ENCODE measurements at places on chromosomes 5 and 9.

GRCh38 chr9:72579880-72580550, 58.6 kb downstream of the TMC1 start:
- DNase-seq: no peak

- DNase-seq: no peak
Observed at GRCh38 chr5:156367597-156367996, 40.6 kb downstream of the SGCD start.

DNA sequence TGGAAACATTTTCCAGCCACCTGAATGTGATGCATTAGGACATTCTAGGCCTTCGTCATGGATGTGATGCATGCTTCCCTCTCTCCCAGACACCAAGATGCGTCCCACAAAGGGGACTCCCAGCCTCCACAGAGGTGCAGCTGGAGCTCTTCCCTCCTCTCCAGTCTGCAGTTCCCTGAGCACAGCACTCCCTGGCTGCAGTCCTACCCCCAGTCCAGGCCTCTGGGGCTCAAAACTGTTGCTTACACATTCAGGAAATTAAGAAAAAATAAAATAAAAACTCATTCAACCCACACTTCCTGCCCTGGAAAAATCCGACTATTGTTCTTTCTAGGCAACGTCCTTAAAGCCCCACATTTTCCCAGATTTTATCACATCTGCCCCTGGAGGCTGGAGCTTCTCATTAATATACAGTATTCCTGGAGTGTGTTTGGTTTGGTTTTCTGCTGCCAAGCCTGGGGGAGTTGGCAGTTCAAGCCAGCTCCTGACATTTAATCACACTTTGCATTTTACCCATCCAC, 78.4 kb upstream of the ICE1 start:
- DNase-seq: no peak

GRCh38 chr5:150410524-150411244, 2.0 kb downstream of the CD74 start:
- no peak for DNase-seq

DNA sequence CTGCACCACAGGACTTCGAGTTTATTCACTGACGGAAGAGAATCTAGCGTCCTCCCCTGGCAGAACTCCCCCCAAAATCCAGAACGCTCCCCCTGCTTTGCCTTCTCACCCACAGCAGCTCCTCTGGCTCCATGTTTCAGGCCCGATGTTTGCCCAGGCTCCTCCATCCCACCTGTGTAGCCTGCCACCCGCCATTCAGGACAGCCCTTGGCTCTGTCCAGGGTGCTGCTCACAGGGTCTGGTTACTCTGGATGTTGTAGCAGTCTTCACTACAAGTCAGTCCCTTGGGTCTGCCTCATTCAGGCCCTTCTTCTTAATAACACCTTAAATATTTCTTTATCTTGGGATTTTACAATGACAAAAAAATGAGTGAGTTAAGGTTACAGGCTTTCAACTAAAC, 41.3 kb upstream of the SV2C start:
- DNase-seq: no peak

- no peak for DNase-seq
Observed at GRCh38 chr5:105931881-105932421, 1738.8 kb downstream of the EFNA5 start.

DNA sequence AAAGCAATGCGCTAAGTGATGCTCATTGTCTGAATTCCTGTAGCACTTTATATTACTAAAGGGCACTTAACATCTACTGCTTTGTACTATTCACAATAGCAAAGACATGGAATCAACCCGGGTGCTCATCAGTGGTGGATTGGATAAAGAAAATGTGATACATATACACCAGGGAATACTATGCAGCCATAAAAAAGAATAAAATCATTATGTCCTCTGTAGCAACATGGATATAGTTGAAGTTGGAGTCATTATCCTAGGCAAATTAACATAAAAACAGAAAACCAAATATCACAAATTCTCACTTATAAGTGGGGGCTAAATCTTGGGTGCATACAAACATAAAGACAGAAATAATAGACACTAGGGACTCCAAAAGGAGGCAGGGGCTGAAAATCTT, 308.3 kb downstream of the TRPM3 start:
- DNase-seq: no peak

- no peak for DNase-seq
Observed at GRCh38 chr5:88172847-88173758, 95.5 kb downstream of the TMEM161B start.

DNA sequence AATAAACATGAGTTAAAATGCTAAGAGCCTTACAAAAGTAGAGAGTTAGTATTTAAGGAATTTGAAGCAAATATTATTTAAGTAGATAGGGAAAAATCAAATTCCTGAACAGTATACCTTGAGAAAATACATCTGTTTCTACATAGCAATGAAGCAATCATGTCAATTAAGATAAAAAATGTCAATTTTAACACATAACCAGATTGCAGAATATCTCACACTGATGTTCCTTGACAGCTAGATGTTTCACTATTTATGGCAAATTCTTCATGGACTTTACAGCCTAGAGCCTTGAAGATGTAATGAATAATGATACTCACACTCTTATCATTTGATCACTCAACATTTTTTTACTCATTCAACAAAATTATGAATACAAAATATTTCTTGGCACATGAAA, 708.2 kb upstream of the PTPRD start:
- DNase-seq: no peak

DNA sequence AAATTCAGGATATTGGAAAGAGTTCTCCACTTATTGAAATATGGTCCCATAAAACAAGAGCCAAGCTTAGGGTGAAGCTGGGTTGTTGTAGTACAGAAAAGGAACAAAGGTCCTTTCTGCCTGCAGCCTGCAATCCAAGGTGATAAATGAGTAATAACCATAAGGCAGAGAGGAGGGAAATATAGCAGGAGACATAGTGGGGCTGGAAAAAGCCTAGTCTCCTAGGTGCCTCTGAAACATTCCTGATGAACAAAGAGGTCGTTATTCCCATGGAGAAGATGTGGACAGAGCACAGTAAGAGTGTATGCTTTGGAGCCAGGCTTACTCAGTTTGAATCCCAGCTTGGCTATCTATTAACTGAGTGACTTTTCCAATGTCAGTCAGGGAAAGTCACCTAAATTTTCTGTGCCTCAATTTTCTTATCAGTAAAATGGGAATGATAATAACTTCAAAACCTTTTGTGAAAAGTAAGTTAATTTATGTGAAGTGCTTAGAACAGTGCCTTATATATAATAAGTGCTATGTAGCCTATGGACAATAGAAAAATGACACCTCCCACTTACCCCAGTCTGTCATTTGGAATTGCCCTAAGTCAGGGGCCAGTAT, 110.8 kb upstream of the GRIN3A start:
- DNase-seq: no peak

- DNase-seq: peak; percentile 81
Observed at GRCh38 chr5:1111727-1112289, at the start of gene SLC12A7. TSS of gene SLC12A7 (minus strand) at chr5:1112063. CDS start at chr5:1111991, 72 bp downstream.

GRCh38 chr5:81007637-81008027, 47.5 kb downstream of the RASGRF2 start:
- no peak for DNase-seq

DNA sequence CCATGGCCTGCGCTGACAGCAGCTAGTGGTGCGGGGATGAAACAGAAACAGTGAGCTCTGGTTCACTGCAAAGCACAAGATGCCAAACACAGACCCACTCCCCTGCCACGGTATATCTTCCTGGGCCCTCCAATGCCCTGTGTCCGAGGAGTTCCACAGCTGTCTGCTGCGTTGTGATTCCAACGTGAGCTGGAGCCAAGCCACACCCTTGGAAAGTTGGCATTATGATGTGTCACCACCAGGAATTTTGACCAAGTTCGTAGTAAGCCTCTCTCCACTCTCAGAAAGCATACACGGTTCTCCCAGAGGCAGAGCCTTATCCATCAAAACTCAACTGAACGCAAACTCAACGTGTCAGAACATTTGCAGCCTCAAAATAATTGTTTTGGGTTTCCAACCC, 55.6 kb downstream of the MACROH2A1 start:
- no peak for DNase-seq

DNA sequence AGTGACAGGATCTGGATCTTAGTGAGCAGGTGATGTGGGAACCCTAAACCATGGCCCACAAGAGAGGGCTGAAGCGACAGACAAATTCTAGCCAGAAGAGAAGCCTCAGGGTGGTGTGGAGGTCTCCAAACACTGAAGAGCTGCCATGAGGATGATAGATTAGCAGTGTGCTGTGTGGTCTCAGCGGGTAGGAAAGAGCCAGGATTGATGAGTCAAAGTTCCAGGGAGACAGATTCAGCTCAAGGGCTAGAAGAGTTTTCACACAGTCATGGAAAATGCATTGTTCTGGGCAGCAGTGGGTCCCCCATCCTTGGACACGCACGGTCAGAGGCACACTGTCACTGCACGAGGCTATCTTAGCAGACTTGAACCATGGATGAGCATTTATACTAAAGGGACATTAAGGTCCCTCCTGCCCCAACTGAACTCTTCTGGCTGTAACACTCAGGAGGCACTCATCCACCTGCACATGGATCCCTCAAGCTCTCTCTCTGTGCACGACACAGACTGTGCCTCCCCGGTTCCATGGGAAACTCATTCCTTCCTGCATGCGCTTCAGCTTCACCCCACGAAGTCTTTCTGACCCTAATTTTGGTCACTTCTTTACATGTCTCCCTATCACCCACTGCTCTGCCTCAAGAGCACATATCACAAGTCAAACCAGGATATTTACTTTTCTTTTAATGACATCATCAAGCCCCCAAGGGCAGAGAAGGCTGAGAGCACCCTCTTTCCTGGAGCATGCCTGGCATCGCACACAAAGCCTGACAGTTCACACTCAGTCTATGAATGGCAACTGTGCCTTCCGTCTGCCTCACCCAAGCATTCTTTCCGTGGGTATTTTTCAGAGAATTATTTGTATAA, 84.8 kb downstream of the TLE1 start:
- DNase-seq: no peak

GRCh38 chr5:124634228-124634739, 112.2 kb downstream of the ZNF608 start:
- DNase-seq: no peak

- no peak for DNase-seq
Observed at GRCh38 chr9:23672151-23672550, 153.9 kb downstream of the ELAVL2 start.

GRCh38 chr5:79399046-79399445, 114.9 kb downstream of the HOMER1 start:
- no peak for DNase-seq

GRCh38 chr5:28822071-28822470, 1783.7 kb upstream of the CDH9 start:
- DNase-seq: no peak

- DNase-seq: no peak
Observed at GRCh38 chr9:127076860-127077643, 45.4 kb downstream of the ANGPTL2 start.

GRCh38 chr5:160493806-160494338, 72.2 kb downstream of the PTTG1 start:
- DNase-seq: no peak

DNA sequence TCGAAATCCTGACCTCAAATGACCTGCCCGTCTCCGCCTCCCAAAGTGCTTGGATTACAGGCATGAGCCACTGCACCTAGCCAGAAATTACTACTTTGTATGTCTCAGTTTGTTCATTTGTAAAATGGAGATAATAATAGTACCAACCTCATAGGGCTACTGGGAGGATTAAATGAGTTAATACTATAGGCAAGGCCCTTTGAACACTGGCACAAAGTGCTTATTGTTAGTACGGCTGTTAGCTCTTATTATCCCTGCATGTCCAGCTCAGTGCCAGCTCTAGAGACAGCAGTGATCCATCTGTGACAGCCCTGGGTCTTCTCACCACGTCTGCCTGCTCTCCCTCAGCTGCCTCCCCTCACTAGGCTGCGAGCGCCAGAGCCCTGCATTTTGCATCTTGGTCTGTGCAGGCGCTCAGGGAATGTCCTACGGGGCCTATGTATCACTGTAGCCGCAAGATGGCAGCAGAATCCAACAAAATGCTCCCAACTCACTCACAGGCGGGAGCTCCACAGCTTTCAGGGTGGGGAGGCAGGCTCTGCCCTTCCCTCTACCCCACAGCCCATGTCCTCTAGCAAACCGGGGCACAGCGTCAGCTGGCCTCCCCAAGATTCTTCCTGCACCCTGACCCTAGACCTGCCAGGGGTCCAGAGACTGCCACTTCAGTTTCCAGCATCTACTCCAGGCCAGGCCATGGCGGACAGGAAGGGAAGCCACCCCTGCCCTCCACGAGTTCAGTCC, 17.7 kb upstream of the AKNA start:
- peak; percentile 89 for DNase-seq

DNA sequence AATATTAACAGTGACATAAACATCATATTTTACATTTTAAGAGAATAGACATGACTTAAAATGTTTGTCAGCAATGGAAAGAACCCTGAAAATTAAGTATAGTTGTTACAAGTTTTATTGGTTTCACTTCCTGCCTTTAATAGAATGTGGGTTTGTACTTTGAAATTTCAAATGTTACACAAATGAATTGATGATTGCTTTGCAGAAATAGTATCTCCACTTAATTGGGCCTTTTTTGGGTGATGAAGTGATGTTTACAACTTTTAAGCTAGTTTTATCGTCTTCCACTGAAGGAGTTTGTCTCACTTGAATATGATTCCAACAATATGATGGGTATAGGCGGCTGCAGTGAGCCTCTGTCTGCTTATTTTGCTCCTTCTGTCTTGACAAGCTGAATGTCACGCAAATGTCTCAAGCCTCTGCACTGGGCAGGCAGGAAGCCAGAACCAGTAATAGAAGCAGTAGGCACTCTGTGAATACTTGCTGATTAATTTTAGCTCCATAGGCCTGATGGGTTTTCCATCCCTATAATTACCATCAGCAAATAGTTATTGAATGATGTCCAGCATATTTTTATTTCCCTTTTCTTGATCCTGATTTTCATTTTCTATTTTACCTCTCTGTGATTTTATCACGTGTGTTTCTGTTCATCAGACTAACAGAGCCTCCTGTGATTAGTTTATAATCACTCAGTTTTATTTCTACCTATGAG, 10.6 kb upstream of the NR3C1 start:
- no peak for DNase-seq

DNA sequence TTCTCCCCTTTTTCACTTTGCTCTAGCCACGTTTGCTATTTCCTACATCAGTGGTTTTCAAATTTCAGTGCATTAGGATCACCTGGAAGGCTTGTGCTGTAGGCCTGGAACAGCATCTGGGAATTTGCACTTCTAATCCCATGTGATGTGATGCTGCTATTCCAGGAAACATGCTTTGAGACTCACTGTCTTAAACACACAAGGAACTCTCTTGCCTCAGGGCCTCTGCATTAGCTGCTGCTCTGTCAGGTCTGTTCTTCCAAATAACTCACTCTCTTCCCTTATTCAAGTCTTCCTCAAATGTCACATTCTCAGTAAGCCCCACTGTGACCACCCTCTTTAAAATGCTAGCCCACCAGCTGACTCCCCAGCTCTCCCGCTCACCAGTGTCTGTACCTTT, 204.0 kb downstream of the DNAH5 start:
- DNase-seq: no peak

GRCh38 chr5:64417390-64417789, 88.4 kb upstream of the RGS7BP start:
- DNase-seq: no peak

GRCh38 chr9:15157381-15157780, 149.6 kb downstream of the TTC39B start:
- no peak for DNase-seq
